ENCODE measurements at places on chromosomes 2 and 18. TPM values are rescaled to one million over a fixed set of nuclear protein-coding genes. Genes with fewer than 3 reads are reported as not detected.

The ILKAP gene
- total RNA-seq: 28.9 TPM

The CTAGE1 gene
- total RNA-seq: not detected

The SETBP1 gene
- total RNA-seq: 2.4 TPM

The COBLL1 gene
- 28.8 TPM for total RNA-seq

The CHRNG gene
- total RNA-seq: not detected

The CMPK2 gene
- 4.3 TPM for total RNA-seq

- no peak for DNase-seq
Measured at GRCh38 chr18:23528580-23529472, 25.5 kb downstream of the RMC1 start.

DNA sequence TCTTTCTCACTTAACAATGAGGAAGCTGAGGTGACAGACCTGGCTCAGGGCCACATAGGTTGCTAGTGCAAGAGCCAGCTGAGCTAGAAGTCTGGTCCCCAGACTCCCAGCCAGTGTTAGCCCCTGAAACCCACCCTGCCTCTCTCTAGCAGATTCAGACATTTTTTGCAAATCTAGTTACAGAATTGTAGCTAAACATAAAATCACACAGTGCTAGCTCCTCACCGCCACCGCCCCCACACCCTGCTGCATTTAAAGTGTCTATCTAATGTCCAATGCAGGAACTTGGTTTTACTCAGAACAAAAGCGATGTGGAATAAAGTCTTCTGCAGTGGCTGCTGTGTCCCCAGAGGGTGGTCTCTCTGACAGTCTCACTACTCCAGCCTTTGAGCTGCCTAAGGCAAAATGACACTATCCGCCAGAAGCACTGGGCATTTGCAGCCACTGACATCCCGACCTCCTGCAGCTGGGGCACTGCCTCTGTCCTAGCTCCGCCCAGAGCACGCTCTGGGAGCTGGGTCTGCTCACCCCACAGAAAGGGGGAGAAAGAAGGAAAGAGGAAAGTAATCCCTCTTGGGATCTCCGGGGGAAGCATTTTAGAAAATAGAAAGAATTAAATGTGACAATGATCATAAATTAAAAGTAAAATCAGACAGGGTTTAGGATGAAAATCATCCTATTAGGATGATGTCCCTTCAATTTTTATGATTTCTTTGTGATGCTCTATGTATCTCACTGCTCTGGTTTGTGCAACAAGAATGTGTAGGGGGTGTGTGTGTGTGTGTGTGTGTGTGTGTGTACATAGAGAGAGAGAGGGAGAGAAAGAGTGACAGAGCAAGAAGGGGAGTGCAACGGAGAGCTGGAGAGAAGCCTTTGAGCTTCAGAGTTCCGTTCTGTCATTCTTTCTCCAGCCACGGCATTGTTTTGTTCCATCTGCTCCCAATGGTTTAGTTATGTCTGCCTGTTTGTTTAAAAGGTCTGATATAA is 50.5 kb upstream of the ST8SIA3 start:
- no peak for DNase-seq

GRCh38 chr2:66555091-66555490 is 120.2 kb downstream of the MEIS1 start:
- no peak for DNase-seq

DNA sequence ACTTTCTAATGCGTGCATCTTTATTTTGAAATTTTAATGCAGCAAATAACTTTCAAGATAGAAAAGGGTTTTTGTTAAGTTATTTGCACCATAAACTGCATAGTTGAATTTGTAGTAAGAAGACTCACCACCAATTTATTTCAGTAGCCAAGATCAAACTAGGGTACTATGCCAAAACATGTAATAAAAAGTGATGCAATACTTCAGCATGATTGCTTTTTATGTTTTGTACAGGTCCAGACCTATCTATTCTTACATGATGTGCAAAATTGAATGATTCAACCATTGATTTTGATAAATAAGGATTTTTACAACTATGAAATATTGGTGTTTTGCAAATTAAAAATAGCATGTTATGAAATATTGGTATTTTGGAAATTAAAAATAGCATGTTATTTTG is 26.7 kb downstream of the AGPS start:
- no peak for DNase-seq

GRCh38 chr2:203553784-203554183 is 18.7 kb upstream of the RAPH1 start:
- no peak for DNase-seq

GRCh38 chr2:29520001-29520400 is 401.4 kb downstream of the ALK start:
- DNase-seq: no peak

DNA sequence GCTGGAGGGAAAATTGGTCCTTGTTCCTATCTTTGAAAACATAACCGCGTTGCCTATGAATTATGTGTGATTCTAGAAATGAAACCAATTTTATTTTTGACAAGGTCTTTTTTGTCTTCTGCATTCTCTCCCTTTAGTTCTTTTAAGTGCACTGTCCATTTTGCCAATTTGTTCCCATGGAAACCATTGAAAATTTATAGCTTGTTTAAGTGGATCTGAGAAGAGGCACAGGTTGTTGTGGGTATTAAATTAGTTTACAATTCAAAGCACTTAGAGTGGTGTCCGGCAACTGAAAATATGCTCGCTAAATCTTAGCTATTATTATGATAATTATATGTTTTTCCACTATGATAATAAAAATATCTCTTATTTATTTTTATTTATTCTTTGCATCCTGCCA is 107.5 kb upstream of the FSHR start:
- no peak for DNase-seq

DNA sequence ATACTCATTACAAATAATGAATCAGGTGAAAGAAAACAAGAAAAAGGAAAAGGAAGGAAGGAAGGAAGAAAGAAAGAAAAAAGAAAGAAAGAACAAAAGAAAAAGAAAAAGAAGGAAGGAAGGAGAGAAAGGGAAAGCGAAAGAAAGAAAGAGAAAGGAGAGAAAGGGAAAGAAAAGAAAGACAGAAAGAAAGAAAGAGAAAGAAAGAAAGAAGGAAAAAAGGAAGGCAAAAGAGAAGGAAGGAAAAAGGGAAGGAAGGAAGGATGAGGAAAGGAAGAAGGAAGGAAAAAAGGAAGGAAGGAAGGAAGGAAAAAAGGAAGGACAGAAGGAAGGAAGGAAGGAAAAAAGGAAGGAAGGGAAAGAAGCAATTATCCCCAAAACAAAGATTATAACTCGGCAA is 1460.4 kb upstream of the PIK3C3 start:
- no peak for DNase-seq

DNA sequence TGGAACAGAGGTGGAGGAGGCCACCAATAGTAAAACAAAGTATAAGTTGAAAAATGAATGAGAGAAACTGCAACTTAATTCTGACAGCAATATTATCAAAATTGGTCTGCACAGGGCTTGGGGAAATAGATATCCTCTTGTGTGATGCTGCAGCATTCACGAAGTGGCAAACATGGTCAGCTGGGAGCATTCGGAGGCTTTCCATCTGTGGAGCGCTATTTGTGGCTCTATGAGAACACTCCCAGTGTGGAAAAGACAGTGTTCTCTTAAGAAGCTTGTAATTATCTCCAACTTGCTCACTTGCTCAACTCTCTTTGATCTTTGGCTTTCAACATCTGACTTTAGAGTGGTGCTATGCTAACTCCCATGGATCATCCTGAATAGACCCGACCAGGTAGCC is 3.1 kb upstream of the FLACC1 start:
- no peak for DNase-seq

- no peak for DNase-seq
Measured at GRCh38 chr18:77046994-77047393, 85.6 kb downstream of the MBP start.

- DNase-seq: no peak
Measured at GRCh38 chr2:79009388-79009787, 16.1 kb upstream of the REG3G start.

GRCh38 chr2:46812361-46813019 is 103.1 kb downstream of the MCFD2 start:
- DNase-seq: no peak

GRCh38 chr2:170022692-170023091 is 155.3 kb upstream of the MYO3B start:
- peak; percentile 80 for DNase-seq

- no peak for DNase-seq
Measured at GRCh38 chr2:109337221-109337620, 208.2 kb downstream of the SH3RF3 start.

DNA sequence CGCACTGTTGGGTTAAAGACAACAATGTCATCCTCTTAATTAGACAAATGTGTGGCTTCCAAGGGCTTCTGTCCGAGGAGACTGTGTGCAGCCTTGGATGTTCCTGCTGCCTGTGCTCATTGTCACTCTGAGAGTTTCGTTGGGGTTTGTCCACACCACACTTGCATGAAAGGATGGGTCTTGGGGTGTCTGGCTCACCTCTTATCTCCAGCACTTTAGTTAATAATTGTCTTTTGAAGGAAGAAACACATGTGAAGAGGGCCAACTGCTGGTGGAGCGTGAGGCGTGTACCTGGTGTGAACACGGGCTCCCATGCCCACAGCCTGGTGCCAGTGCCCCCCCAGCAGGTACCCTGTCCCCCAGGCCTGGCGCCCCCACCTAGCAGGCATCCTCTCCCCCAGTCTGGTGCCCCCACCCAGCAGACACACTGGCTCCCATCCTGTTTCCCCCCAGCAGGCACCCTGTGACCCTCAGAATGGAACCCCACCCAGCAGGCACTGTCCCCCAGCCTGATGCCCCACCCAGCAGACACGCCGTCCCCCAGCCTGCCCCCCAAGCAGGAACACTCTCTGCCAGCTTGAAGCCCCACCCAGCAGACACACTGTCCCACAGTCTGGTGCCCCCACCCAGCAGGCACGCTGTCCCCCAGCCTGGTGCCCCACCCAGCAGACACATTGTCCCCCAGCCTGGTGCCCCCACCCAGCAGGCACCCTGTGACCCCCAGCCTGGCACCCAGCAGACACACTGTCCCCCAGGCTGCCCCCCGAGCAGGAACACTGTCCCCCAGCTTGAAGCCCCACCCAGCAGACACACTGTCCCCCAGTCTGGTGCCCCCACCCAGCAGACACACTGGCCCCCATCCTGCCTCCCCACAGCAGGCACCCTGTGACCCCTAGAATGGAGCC is 96.3 kb upstream of the TMEM18 start:
- DNase-seq: no peak

DNA sequence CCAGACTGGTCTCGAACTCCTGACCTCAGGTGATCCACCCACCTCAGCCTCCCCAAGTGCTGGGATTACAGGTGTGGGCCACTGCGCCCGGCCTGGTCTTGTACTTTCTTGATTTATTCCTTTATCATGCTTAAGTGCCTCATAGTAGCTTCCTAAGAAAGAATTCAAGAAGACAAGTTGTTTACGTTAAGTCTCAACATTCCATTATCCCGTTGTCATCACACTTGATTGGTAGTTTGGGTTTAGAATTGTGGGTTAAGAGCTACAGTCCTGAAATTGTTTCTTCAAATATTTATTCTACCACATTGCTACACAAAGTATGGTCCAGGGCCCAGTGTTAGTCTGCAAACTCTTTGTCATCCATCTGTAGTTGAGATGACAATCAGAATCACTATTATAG is 194.0 kb downstream of the VWC2L start:
- no peak for DNase-seq

DNA sequence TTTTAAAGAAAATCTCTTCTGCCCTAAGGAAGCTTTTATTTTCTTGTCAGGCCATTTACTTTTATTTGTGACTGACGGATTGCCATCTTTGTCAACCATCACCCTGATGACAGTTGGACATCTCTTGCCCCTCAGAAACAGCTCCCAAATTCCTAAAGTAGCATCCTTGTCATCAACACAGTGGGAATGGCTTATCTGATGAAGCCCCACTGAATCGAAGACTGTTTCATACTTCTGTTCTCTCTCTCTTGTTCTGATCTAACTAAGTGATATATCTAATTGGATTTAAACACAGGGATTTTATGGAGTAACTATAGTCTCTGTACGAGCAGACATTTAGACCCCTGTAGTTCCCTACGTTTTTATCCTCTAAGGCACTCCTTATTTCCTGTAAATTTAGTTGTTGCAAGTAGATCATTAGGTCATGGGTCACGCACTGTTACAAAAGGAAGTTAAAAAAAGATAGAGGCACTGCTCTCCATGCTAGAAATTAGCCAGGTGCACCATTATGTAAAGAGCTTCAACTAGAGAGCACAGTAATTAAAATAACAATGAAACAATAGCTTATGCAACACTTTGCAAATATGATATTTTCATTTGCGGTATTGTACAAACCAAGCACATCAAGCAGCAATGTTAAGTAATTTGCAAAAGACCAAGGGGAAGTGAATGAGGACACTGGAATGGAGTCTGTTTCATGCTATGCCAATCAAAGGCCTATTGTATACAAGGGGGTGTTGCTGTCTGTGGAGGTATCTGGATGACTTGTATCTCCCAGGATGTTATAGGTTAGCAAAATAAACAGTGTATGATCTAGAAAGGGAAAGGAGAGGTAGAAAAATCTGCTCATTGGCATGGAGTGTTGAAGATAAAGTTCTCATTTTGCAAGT is 284.7 kb downstream of the LRRTM1 start:
- DNase-seq: no peak

- peak; percentile 1 for DNase-seq
Measured at GRCh38 chr2:142915502-142915901, 38.0 kb downstream of the KYNU start.

- DNase-seq: no peak
Measured at GRCh38 chr2:71637168-71637567, 183.8 kb downstream of the DYSF start.

GRCh38 chr18:23453680-23454058 is 582 bp downstream of the RIOK3 start:
- no peak for DNase-seq
